ENCODE measurements at places on chromosomes 6 and 20.

DNA sequence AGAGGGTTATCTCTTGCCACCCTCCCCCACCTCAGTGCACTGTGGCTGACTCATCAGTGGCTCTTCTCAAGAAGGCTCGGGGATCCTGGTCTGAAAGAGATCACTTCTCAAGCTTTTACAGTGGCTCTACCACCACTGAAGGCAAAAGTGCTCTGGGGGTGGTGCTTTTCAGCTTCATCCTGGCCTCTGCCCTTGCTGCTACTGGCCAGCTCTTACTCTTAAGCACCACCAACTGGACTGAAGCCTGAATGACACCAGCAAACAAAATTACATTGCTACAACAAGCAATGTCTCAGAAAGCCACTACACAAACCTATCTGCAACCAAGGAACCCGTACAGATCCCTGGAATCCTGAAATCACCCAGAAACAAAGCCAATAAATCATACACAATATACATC, 402.1 kb downstream of the EPHA7 start:
- no peak for DNase-seq

GRCh38 chr6:43807228-43808061, 37.4 kb downstream of the VEGFA start:
- DNase-seq, result no peak

GRCh38 chr6:150668900-150669302, 69.2 kb downstream of the PLEKHG1 start:
- DNase-seq, result no peak

- DNase-seq, result no peak
Measured at GRCh38 chr6:73968221-73968757, 272.3 kb downstream of the CD109 start.

- no peak for DNase-seq
Measured at GRCh38 chr20:40843251-40843650, 154.2 kb upstream of the MAFB start.

GRCh38 chr6:113903666-113904330, 46.7 kb downstream of the MARCKS start:
- peak; percentile 80 for DNase-seq

- DNase-seq, result no peak
Measured at GRCh38 chr6:133396984-133397348, 155.8 kb downstream of the EYA4 start.

GRCh38 chr6:21615504-21615903, 22.0 kb downstream of the SOX4 start:
- no peak for DNase-seq

DNA sequence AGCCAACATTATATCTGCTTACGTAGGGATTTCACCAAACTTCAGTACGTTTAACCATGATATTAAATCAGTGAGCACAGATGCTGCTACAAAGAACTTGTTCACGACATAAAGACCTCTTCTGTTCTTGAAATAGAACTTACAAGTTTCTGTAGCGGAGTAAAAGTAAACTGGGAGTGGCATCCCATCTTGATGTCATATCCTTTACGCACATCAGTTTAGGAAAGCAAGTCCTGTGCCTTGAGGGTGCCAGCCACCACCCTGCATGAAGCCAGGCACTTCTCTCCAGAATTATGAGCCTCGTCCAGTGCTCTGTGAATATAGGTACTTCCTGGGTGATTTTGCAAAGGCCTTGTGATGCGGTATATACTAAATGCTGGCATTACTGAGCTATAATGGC, 122.6 kb downstream of the BTBD3 start:
- DNase-seq, result no peak

DNA sequence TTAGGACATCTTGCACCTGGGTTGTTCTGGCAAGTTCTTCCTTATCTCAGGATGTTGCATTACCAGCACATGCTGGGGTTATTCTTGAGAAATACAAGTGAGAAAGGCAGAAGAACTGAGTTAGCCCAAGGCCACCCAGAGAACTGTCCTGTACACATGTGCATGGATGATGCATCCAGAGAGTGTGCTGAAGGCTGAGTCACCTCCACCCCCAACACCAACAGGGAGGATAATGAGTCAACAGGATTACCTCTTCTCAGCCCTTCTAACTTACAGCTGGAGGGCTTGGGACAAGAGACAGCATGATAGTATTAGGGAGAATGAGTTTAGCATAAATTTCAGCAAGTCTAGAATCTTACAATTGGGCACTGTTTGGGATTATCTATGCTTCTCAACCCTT, 8.5 kb downstream of the SCGN start:
- peak; percentile 70 for DNase-seq

GRCh38 chr6:144834426-144835038, 549.4 kb downstream of the UTRN start:
- no peak for DNase-seq

DNA sequence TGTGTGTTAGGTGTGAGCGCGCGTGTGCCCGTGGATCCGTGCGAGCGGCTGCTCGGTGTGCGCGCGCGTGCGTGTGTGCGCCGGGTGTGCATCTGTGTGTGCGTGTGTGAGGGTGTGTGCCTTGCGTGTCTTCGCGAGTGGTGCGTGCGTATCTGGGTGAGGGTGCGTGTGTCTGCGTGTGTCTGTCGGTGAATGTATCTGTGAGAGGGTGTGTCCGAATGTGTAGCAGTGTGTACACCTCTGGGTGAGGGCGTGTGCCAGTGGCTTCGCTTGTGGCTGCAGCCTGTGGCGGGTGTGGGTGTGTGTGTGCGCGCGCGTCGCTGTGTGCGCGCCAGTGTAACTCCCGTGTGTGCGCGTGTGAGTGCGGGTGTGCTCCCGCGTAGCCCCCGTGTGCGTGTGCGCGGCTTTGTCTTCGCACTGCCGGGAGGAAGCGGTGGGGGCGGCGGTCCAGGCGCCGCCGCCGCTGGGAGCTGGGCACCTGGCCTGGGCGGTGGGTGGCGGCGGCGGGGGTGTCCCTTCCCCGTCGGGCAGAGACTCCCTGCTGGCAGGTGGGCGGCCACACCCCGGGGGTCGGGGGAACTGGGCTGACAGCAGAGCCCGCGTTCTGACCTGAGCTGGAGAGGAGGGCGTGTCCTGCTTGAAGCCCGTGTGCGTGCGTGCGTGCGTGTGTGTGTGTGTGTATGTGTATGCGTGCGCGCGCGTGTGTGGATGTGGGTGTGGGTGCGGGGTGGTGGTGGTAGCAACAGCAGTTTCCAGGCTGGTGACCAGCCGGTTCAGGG, 61.3 kb upstream of the EPB41L1 start:
- peak; percentile 39 for DNase-seq

DNA sequence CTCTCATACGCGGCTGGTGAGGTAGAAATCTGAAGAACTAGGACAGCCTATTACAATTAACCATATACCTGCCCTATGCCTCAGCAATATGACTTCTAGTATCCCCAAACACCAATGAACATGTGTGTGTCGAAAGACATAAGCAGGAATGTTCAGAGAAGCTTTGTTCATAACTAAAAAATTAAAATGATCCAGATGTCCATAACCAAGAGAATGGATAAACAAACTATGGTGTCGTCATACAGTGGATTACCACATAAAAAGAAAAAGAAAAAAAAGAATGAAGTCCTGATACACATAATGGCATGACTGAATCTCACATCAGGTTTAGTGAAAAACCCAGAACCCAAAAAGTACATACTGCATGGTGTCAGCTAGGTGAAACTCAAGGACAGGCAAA, 73.9 kb downstream of the MDN1 start:
- peak; percentile 12 for DNase-seq

DNA sequence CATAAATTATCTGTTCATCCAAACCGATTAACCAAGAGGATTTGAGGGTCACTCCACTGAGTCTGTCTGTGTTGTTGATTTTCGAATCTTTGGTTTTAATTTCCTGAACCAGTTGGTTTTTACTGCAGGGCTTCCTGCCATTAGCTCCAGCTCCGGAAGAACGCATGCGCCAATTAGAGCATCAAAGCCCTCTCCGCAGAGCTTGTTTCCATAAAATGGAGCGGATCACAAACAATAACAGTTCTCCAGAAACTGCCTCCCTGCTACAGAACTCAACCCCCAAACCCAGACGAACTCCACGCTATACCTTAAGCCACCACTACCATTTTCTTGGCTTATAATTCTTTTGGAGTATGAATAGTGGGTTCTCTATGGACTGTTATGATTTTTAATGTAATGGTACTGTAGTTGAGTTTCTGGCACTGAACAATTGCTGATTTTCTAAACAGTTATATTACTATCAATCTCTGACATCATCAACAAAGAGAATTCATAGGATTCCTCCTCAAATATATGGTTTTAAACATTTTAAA, 13.8 kb downstream of the TFAP2A start:
- no peak for DNase-seq

- no peak for DNase-seq
Measured at GRCh38 chr6:10384610-10385523, 30.0 kb downstream of the TFAP2A start.

- no peak for DNase-seq
Measured at GRCh38 chr6:166443166-166443565, 60.4 kb upstream of the MPC1 start.

DNA sequence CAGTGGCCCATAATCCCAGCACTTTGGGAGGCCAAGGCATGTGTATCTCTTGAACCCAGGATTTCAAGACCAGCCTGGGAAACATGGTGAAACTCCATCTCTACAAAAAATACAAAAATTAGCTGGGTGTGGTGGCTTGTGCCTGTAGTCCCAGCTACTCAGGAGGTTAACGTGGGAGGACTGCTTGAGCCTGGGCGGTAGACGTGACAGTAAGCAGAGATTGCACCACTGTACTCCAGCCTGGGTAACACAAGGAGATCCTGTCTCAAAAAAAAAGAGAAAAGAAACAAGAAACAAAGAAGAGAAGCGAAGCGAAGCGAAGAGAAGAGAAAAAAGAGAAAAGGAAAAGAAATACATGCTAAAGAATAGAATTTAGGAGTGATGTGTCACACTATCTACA, 69.2 kb downstream of the NUDT3 start:
- no peak for DNase-seq
